ENCODE measurements at places on chromosomes 5 and 9.

DNA sequence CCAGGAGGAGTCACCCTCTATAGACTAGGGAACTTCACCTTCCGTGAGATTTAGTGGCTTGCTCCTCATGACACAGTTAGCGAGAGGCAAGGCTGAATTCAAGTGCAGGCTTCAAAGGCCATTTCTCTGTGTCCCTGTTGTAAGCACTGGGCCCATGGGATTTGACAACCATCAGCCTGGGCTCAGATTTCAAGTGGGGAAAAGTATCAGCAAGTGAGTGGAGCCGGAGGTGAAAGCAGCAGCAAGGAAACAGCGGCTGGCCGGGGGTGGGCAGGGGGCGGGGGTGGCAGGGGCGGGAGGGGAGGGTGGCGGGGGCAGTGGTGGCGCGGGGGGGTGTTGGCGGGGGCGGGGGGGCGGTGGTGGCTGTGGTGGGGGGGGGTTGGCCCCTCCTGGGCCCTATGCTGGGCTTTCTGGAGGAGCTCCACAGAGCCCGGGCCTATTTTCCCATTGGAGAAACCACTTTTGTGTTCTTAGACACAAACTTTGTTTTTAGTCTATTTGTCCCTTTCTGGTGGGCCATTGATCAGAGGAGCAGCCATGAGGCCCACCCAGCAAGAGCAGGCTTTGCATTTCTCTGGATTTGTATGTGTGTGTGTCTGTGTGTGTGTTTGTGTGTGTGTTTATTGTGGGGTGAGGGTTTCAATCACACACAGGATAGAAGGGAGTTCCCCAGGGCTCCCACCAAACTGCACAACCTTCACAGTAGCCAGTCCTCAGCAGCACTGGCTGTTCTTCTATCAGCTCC lies 165.4 kb upstream of the RAI14 start:
- DNase-seq = peak; percentile 89

GRCh38 chr5:35938568-35939227 lies at the start of gene CAPSL:
CAPSL (minus strand) TSS chr5:35938622; CDS start chr5:35921120, 17,502 bp downstream.
- DNase-seq = no peak

DNA sequence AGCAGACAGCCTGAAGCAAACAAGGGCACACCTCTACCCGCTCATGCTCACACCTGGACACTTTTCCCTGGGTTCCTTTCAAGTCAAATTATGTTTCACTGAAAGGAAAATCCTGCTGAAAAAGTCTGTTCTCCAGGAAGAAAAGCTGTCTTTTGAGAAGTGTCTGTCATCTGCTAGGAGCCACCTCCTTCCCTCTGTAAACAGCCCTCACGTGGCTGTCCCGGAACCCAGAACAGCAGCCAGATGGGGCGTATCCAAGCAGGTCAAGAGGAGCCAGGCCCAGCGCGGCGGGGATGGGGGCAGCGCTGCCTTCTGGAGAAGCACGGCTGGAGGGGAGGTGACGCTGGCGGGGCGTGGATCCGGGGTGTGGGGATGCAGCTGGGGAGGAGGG lies at the start of gene PNPLA7:
TSS of gene PNPLA7 (minus strand) at position 172 of the 391 bp plus-strand sequence. CDS start 205 bp downstream, outside the sequence.
- DNase-seq = peak; percentile 88

GRCh38 chr9:127177231-127177630 lies 54.8 kb upstream of the ANGPTL2 start:
- DNase-seq = no peak

- DNase-seq = peak; percentile 34
Observed at GRCh38 chr9:138022121-138022741, 144.6 kb downstream of the CACNA1B start.

- DNase-seq = no peak
Observed at GRCh38 chr5:139110526-139111168, 87.5 kb downstream of the SIL1 start.

- no peak for DNase-seq
Observed at GRCh38 chr5:24850926-24851486, 206.2 kb upstream of the CDH10 start.
